ENCODE measurements at places on chromosomes 16 and 17.
A peak's percentile ranks its signal among the peaks of the same experiment; 100 is the strongest.

DNA sequence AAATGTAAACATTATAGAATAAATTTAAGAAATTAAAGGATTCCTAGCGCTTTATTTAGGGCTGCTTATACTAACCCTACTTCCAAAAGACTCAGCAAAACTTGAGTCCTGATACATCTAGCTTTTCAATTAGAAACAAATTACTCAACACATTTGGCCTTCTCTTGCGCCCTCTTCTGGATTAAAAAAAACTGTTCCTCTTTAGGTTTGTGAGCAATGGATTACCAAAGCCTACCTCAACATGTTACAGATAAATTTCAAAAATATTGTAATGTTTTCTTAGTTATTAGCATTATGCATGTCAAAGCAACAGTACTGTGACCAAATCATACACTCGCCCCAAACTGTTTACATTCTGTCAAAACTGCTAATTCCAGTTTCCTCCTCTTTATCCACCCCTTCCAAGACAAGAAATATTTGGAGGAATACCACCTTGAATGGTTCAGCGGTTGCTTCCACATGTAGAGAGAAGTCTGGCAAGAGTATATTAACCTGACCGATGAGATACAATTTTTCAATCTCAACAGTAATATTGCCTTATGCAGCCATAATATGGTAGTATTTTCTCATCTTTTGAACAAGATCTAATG lies 2.7 kb downstream of the NUFIP2 start:
- DNase-seq: peak; percentile 78

GRCh38 chr16:62711797-62712196 lies 675.6 kb upstream of the CDH8 start:
- no peak for DNase-seq

- no peak for DNase-seq
Measured at GRCh38 chr17:48601207-48601538, 3.6 kb downstream of the HOXB6 start.

DNA sequence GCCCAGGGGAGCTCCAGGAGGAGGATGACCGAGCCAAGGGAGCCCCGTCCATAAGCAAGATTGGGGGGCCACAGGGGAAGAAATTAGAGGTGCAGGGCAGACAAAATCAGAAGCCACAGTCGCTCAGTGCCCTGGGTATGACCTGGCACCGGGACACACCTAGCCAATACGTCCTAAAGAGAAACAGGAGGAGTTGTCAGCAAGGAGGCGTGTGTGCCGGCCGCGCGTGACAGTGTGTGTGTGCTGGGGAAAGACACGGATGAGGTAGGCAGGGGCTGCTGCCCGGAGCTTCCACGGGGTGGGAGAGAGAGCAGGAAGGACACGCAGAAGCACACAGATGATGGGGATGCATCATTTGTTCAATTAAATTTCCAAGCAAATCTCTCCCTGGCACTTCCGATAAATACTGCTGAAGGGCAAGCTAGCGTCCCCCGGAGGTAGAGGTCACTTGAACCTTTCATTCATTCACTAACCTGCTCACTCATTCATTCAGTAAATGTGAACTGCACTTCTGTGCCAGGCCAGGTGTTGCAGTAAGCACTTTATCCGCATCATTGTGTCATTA lies 38.0 kb downstream of the C16orf95 start:
- DNase-seq: no peak

- no peak for DNase-seq
Measured at GRCh38 chr16:74865922-74866598, 91.4 kb upstream of the FA2H start.

- no peak for DNase-seq
Measured at GRCh38 chr16:30664616-30665109, 6.4 kb downstream of the FBRS start.

DNA sequence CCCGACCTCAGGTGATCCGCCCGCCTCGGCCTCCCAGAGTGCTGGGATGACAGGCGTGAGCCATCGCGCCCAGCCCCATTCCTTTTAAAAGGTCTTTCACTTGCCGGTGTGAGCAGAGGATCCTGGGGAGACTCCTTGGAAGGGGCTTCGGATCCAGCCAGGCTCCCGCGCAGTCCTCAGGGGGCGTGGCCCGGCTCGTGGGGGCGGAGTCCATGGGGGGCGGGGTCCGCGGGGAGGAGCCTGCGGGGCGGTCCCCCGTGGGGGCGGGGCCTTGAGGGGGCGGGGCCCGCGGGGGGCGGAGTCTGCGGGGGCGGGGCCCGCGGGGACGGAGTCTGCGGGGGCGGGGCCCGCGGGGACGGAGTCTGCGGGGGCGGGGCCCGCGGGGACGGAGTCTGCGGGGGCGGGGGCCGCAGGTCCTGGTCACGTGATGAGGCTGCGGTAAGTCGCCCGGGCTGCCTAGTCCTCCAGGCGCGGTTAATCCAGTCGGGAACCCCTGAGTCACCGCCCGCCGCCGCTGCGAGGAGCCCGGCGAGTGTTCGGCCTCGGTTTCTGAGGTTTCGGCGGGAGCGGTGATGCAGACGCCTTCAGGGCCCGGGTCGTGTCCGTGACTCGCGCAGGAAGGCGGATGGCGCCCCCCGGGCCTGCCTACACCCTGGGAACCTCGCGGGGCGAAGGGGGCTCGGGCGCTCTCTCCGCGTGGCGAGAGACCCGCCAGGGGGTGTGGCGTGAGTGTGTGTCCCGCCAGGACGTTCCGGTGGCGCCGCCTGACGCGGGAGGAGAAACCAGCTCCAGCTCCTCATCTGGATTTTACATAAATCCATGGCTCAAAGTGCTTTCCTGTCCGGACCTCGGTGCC lies 23.6 kb upstream of the ABR start:
- peak; percentile 56 for DNase-seq

- peak; percentile 37 for DNase-seq
Measured at GRCh38 chr16:71883168-71883848, 674 bp downstream of the ZNF821 start.

- DNase-seq: no peak
Measured at GRCh38 chr17:82412535-82413520, 5.3 kb upstream of the HEXD start.

- no peak for DNase-seq
Measured at GRCh38 chr16:57343221-57343620, 15.4 kb upstream of the CCL22 start.

GRCh38 chr17:12089809-12090384 lies 69.2 kb downstream of the MAP2K4 start:
- no peak for DNase-seq

DNA sequence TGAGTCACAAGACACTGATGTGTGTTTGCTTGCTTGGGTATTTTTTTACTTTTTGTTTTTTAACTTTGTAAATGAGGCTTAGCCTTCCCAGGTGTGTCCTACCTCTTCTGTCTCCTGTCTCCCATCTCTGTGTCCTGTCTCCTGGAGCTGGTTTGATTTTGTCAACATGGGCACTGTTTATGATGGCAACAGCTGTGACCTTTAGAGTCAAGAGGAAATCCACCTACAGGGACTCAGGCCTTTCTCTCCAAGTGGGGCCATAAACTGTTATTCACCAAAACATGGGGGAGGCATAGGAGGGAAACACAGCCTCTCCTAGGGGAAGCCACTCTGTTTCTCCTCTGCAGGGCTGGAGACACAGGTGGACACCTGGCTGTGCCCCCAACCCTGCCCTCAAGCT lies 13.1 kb upstream of the PLCG2 start:
- DNase-seq: no peak

GRCh38 chr16:48321317-48322036 lies 63.7 kb downstream of the SIAH1 start:
- no peak for DNase-seq

- peak; percentile 77 for DNase-seq
Measured at GRCh38 chr16:3807425-3808123, 72.9 kb downstream of the CREBBP start.

- peak; percentile 67 for DNase-seq
Measured at GRCh38 chr16:88437367-88437964, 15.6 kb upstream of the ZFPM1 start.

DNA sequence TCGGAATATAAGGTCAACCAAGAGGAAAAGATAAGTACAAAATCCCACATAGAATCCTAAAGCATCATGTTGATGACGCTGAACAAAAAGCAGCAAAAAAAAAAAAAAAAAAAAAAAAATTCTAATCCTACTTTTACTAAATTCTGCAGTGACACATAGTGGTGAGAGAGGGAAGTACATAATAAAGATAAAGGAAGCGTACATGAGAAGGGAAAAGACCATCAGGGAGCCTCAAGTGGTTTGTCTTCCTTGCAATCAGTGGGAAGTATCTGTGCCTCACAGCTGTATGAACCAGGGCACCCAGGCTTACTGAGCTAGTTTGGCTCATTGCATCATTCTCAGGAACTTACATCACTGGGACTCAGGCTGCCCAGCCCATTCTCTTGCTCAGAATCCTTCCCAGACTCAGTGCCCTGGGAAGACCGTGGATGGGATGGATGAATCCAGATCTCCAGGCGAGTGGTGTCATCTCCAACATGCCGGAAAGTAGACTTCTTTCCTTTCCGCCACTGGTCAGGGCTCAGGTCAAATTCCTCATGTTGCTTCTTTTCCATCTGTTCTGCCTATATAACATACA lies 21.2 kb downstream of the SMG6 start:
- DNase-seq: peak; percentile 60

- DNase-seq: no peak
Measured at GRCh38 chr16:53711390-53711789, 7.4 kb downstream of the FTO start.

- DNase-seq: no peak
Measured at GRCh38 chr17:75396025-75396424, 9.5 kb downstream of the GRB2 start.

- DNase-seq: no peak
Measured at GRCh38 chr17:64024215-64024654, 3.8 kb upstream of the ICAM2 start.

DNA sequence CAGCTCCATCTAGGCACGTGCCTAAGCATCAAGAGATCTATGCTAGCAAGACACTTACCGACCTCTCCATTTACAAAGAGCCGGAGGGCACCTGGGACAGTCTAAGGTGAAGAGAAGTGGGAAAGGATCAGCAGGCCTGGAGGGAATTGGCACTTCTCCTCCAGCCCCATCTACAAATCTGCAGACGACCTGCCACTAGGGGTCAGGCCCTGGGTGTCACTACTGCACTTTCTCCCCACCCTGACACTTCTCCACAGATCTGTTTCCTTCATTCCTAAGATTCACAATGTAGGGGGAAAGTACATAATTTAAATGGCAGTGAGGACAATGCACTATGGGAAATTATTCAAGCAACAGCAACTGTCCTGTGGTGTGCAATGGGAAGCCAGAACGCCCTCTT lies 8.1 kb downstream of the MKS1 start:
- no peak for DNase-seq

- DNase-seq: peak; percentile 69
Measured at GRCh38 chr16:2473999-2474876, 689 bp upstream of the TBC1D24 start.

DNA sequence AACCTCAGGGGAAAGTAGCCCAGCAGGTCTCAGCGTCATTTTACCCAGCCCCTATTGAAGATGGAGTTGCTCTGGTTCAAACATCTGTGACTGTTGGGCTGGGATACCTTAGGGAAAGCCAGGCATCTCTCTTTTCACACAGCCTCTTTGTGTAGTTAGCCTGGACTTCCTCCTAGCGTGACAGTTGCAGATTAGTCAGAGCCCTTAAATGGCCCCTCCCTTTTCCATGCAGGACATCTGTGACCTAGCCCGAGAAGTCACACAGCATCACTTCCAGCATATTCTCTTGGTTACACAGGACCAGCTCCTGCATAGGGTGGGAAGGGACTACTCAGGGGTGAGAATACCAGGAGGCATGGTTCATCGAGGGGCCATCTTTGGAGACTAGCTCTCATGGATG lies 375.0 kb upstream of the RBFOX1 start:
- DNase-seq: no peak

- DNase-seq: peak; percentile 57
Measured at GRCh38 chr17:33520426-33521330, 227.6 kb upstream of the ASIC2 start.
